ENCODE measurements at places on chromosomes 16 and 17.

- DNase-seq, result no peak
Observed at GRCh38 chr17:17691468-17692263, 10.4 kb downstream of the RAI1 start.

GRCh38 chr17:68491381-68492231 is 20.6 kb upstream of the PRKAR1A start:
- DNase-seq, result no peak

GRCh38 chr17:12053552-12053951 is 32.9 kb downstream of the MAP2K4 start:
- no peak for DNase-seq

DNA sequence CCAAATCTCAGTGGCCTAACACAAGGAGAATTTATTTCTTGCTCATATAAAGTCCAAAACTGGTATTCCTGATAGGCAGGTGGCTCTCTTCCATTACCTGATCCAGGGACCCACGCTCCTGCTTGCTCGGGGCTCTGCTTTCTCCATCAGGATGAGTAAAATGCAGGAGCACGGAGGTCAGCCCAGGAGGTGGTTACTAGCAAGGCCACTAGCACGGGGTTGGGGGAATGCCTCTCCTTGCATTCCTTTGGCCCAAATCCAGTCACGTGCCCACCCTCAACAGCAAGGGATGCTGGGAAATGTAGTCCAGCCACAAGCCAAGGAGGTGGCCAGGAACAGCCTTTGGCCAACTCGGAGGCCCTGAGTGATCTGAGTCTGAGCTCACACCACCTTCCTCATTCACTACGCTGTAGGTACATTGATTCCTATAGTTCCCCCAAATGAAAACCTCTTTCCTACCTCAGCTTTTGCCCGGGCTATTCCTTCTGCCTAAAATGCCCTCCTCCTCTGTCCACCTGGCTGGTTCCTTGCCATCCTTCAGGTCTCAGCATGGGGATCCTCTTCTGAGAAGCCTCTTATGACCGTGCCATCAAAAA is 38.3 kb upstream of the HAPSTR1 start:
- no peak for DNase-seq

GRCh38 chr17:81009136-81009535 is 17.5 kb downstream of the CHMP6 start:
- DNase-seq, result no peak

- DNase-seq, result no peak
Observed at GRCh38 chr16:67100569-67101310, 9.0 kb upstream of the PHAF1 start.

DNA sequence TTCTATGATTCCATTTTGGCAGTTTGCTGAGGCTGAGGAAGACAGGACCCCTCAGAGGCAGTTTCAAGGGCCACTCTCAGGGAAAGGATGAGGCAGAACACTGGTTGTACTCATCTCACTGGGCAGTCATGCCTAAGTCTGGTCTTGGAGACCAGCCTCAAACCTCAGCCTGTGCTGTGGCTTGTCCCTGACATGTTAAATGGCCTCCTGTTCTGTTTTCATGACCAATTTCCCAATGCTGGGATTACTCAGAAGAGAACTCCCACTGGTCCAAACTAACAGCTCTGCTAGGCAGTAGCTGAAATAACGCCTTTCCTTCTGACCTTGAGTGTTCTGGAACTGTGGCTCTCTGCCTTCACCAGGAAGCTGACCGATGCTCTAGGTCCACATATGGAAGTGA is 8.4 kb upstream of the SPDYE4 start:
- no peak for DNase-seq

DNA sequence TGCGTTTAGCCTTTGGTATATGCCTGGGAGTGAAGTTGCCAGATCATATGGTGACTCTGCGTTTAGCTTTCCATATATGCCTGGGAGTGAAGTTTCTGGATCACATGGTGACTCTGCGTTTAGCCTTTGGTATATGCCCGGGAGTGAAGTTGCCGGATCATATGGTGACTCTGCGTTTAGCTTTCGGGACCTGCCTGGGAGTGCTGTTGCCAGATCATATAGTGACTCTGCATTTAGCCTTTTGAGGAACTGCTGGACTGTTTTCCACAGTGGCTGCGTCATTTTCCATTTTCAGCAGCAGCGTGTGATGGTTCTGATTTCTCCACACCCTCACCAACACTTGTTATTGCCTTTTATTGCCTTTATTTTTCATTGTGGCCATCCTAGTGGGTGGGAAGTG is 73.0 kb downstream of the OR1D5 start:
- DNase-seq, result no peak

DNA sequence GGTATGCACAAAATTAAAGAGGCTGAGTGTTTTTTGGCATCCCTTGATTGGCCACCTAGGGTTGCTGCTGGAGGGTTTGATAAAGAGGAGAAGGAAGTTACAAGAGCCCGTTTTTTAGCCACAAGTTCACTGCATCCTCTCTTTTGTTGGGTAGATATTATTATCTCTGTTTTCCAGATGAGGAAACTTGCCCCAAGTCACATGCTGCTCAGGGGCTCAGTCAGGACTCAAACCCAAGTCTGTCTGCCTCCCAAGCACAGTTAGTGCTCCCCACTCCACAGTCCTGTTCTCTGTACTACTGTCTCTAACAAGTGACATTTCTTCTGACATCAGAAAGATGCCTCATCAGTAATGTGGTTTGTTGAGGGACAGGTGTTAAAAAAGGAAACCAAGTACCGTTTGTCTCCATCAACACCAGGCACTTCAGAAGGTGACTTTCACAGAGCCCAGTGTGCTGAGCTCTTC is 1.4 kb downstream of the NT5M start:
- no peak for DNase-seq

GRCh38 chr17:45284176-45285140 is 22.6 kb upstream of the SPATA32 start:
- DNase-seq, result no peak

DNA sequence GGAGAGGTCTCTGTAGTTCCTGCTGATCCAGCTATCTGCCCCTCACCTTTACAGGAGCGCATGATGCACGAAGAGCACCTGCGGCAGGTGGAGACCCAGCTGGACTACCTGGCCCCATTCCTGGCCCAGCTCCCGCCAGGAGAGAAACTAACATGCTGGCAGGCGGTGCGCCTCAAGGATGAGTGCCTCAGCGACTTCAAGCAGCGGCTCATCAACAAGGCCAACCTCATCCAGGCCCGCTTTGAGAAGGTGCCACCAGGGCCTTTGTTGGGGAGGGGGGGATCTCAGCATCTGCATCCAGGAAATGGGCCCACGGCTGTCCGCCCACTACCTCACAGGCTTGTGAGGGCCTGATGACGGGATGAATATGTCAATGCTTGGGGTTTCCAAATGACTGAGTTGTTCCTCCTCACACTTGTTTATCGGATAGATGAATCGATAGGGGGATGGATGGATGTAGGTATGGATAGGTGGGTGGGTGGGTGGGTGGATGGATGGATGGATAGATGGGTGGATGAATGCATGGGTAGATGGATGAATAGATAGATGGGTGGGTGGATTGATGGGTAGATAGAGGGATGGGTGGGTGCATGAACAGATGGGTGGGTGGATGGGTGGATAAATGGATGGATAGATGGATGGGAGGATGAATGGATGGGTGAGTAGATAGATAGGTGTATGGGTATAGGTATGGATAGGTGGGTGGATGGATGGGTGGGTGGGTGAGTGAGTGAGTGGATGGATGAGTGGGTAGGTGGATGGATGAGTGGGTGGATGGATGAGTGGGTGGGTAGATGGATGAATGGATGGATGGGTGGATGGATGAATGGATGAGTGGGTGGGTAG is 7.0 kb upstream of the KATNB1 start:
- DNase-seq, result no peak

- DNase-seq, result no peak
Observed at GRCh38 chr16:89552329-89552728, 8.2 kb upstream of the RPL13 start.

- peak; percentile 33 for DNase-seq
Observed at GRCh38 chr16:17470908-17471718, at the start of gene XYLT1. TSS of gene XYLT1 (minus strand) at chr16:17470960. CDS start at chr16:17470796, 164 bp downstream.

GRCh38 chr16:3487521-3488410 is 7.5 kb downstream of the C16orf90 start:
- DNase-seq, result no peak

DNA sequence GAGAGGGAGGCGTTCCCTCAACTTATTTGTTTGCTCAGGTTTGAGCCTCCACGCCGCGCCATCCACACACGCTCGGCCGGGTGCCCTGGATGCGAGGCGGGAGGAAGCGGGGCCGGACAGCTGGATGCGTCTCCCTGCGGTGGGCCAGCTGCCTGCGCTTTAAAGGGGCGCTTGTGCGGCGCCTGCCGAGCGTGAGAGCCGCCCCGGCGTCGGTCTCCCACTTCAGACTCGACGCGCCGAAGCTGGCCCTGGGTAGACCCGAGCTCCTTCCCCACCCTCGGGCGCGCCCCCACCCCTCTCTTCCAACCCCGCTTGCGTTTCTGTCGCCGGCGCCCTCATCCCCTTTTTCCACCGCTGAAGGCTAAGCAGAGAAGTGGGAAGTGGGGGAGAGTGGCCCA is 527 bp upstream of the CHAD start:
- no peak for DNase-seq

DNA sequence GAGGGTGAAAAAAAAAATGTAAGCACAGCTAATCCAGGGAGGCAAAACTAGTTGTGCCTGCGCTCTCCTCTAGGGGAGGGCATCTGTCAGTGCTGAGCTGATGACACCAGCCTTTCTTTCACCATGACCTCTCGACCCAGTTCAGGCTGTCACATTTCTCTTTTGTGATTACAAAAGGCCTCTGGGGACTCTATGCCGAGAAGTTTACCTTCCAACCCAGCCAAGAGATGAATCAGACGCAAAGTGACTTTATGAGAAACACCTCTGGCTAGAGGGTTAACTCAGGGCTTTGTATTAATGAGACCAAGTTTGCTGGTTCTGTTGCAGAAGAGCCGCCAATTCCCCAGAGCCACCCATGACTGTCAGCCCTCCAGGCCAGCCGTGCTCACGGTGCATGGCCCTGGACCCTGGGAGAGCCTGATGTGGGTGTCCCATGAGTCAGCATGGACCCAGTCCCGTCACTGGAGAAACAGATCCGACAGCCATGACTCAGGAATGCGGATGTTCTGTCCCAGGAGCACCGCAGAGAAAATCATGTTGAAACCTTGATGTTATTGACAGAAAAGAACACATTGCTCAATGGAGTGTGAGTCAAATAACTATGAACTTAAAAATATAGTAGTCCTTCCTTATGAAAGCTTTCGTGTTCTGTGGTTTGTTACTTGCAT is 437.2 kb downstream of the HS3ST3B1 start:
- no peak for DNase-seq

DNA sequence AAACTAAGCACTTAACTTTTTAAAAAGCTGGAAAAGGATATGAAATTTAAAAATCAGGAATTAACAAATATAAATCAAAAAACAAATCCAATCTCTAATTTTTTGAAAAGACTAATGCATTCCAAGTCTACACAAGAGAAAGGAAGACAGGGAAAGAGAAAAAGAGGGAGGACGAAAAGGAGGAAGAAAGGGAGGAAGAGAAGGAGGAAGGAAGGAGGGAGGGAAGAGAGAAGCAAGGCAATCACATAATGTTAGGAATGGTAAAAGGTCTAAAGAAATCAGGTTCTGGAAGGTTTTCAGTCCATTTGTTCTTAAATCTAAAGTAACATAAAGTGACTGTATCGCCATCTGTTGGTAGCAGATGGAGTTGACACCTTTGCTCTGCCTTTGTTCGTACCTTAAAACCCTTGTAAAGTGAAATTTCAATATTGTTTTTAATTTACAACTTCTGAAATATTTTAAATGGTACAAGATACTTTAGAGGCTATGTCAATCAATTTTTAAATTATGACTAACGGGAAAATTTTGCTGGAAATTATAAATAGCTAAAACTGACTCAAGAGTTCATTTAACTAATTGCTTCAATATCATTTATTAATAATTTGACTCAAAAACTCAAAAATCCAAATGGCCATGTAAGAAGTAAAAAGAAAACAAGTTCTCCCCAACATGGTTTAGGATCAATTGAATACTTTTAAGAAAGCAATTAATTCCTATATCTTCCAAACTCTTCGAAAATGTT is 20.4 kb upstream of the CDYL2 start:
- no peak for DNase-seq

- DNase-seq, result no peak
Observed at GRCh38 chr16:51434567-51435198, 283.6 kb upstream of the SALL1 start.

DNA sequence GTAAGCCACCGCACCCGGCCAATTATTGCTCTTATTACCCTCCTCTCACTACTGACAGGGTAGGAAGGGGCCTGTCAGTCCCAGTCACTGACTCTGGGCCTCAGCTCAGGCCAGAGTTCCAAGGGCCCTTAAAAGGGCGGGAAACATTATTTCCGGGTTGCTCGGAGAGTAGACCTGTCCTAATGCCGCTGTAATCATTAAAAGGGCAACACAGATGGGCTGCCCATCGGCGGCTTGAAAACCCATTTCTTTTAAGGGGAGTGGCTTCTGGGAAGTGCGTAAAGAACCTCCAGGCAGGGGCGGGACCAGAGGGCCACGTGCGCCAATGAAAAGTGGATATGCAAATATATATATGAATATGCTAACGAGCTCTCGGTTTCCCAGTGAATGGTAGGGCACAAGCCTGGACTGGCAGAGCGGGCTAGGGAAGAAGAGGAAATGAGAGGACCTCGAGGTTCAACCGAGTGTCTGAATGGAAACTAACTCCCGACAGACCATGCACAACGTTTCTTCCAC is 26.6 kb downstream of the PIPOX start:
- DNase-seq, result no peak

DNA sequence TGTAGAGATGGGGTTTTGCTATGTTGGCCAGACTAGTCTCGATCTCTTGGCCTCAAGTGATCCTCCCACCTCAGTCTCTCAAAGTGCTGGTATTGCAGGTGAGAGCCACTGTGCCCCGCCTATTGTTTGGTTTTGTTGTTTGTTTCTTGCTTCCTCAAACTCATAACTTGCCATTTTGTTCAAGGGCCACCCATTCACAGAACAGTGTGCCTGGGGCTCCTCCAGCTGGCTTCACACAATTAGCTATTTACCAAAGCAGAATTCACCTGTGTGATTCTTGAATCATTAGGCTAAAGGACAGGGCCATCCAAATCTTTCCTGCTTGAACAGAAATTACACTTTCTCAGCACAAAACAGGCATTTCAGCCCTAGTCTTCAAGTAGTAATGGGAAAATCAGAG is 7.2 kb downstream of the ABHD15 start:
- DNase-seq, result no peak

- DNase-seq, result no peak
Observed at GRCh38 chr17:75030161-75030560, 16.6 kb downstream of the ATP5PD start.

GRCh38 chr16:63135069-63135468 is 1098.8 kb upstream of the CDH8 start:
- no peak for DNase-seq

DNA sequence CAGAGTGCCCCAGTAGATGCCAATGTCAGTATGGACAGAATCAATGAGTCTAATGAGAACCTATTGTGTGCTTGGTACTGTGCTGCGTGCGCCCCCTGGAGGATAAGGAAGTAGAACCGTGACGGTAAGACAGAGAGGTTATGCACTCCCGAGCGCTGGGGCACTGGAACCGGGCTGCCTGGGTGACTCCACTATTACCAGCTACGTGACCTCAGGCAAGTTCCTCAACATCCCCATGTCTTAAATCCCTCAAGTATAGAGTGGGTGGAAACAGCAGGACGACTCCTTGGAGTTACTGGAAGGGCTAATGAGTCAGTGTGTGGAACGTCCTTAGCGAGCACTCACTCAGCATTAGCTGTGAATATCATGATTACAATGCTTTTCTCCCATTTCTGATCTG is 16.2 kb downstream of the CHST4 start:
- no peak for DNase-seq
